ENCODE measurements at places on chromosomes 4 and X. TPM values are rescaled to one million over a fixed set of nuclear protein-coding genes. Genes with fewer than 3 reads are reported as not detected.
A peak's percentile ranks its signal among the peaks of the same experiment; 100 is the strongest.

The NMU gene
- not detected for total RNA-seq

GRCh38 chr4:95188701-95189370 lies 359.9 kb downstream of the UNC5C start:
- no peak for DNase-seq
- no peaks in the 10 kb centered on the region for H3K27me3 ChIP-seq
- H3K36me3 ChIP-seq, result no peaks in the 10 kb centered on the region
- H3K27ac ChIP-seq, result no peak overlapping the region
- H3K4me3 ChIP-seq, result no peak overlapping the region
- H3K4me1 ChIP-seq, result no peaks in the 10 kb centered on the region

- no peak overlapping the region for H3K4me3 ChIP-seq
- DNase-seq, result no peak
- no peaks in the 10 kb centered on the region for H3K27me3 ChIP-seq
- H3K4me1 ChIP-seq, result no peaks in the 10 kb centered on the region
Measured at GRCh38 chr4:160350944-160351343, 1248.1 kb downstream of the RAPGEF2 start.

The XIAP gene
- total RNA-seq, result 22.9 TPM

The FAM9A gene
- not detected for total RNA-seq

The CPLX1 gene
- 1.1 TPM for total RNA-seq

The ERAS gene
- total RNA-seq, result not detected

DNA sequence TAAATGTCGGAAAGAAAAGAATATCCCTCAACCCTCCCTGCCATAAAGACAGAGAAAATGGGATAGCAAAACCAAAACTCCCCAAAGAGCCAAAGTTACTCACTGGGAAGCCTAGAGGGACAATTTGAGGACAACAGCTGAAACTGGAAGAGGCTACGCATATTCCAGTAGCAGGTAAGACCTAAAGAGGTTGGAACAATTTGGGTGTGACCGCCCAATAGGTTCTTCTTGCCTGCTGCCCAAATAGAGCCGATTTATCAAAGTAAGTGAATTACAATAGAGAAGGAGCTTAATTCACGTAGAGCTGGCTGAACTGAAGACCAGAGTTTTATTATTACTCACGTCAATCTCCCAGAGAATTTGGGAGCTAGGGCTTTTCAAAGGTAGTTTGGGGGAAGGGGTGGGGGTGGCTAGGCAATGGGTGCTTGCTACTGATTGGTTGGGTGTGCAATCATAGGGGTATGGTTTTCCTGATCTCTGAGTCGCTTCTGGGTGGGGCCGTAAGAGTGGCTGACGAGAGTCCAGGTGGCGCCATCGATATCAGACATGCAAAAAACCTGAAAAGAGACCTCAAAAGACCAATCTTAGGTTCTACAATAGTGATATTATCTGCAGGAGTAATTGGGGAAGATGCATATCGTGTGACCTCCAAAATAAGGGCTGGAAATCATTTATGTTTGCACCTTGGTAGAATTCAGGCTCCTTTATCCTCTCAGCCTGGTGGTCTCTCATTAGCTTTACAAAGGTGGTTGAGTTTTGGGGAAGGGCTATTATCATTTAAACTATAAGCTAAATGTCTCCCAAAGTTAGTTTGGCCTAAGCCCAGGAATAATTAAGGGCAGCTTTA lies 39.0 kb upstream of the SLC7A3 start:
- H3K36me3 ChIP-seq, result no peaks in the 10 kb centered on the region
- no peak overlapping the region for H3K27ac ChIP-seq
- no peak for DNase-seq

The NUDT10 gene
- total RNA-seq, result not detected

DNA sequence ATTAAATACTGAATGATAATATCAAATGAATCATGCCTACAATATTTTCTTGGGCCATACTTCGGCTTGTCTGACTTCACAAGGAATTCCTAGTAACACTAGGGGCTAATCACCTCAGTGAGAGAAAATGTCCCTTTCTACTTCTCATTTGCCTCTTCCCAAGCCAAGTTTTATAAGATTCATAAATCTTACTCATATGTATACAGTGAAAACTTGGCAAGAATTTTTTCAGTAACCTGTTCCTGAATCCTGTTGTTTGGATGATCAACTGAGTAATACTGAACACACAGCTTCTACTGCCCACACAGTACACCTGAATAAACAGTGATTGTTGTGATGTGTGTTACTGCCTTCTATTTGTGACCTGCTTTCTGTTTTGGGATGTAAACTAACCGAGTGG lies 16.5 kb downstream of the TMPRSS11E start:
- no peak for DNase-seq
- no peaks in the 10 kb centered on the region for H3K4me1 ChIP-seq
- H3K36me3 ChIP-seq, result no peaks in the 10 kb centered on the region
- H3K27me3 ChIP-seq, result no peaks in the 10 kb centered on the region

DNA sequence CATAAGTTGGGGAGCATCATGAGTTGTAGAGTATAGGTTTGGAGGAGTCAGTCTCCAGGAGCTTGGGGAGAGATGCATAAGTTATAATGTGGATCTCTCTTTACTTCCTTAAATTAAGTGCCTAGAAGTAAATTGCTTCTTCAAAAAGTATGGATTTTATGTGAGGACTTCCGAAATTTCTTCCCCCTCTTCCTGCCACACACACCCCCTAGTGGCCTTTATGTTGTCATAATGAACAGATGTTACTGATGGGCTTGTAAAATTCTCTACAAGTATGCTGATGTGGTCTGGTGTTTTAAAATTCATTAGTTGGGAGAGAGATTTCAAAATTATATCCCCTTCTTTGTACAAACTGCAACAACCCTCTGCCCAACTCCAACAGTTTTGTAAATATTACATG lies 2.3 kb upstream of the METTL14 start:
- H3K4me1 ChIP-seq, result no peaks in the 10 kb centered on the region
- no peaks in the 10 kb centered on the region for H3K27me3 ChIP-seq
- H3K27ac ChIP-seq, result no peak overlapping the region
- peaks cover 2% of the 10 kb centered on the region for H3K36me3 ChIP-seq
- H3K4me3 ChIP-seq, result no peak overlapping the region

The FAM236B gene
- not detected for total RNA-seq

The TREX2 gene
- total RNA-seq, result 0.21 TPM

DNA sequence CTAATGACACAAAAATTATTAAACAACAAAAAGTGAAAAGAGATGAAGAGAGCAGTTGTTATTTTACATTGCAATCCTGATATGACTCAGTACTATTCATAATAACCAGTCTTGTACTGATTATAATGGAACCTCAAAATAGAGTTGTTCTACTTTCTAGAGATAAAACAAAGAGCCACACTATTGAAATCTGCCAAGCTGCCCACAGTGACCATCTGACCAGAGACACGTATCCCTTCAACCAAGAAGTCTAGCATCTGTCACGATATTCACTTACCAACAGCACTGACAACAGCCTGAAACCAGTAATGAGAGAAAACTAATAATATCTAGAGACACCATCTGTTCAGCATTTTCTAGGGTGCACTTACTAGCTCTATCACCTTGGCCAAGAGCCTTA lies 466.7 kb downstream of the NKX6-1 start:
- no peak for DNase-seq
- H3K36me3 ChIP-seq, result no peaks in the 10 kb centered on the region
- H3K27ac ChIP-seq, result no peak overlapping the region
- H3K27me3 ChIP-seq, result no peaks in the 10 kb centered on the region

The SHISA3 gene
- total RNA-seq, result 23.6 TPM

DNA sequence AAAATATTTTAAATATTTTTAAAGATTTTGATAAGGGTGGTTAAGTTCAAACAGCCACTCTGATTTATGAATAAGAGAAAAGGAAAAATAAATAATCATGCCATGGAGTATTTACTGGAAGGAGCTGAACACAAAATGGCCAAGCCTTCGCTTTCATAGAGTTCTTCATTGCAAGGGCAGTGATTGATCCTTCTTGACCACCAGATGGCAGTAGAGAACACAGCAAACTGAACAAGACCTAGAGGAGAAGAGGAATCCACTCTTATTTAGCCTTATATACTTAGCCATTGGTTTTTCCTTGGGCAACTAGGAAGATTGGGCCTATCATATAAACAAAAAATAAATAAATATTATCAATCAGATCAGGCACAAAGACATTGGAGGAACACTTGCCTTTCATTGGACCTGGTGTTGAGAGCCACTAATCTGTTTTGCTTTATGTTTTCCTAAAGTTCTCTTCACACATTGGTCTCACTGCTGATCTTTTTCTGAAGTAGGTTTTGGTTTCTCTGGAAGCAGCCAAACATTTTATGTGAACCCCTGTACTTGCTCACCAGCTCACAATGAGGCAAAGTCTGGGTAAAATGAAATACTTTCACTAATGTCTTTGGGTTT lies 58.1 kb upstream of the PARM1 start:
- peaks cover 18% of the 10 kb centered on the region for H3K4me1 ChIP-seq
- no peak for DNase-seq
- H3K27me3 ChIP-seq, result no peaks in the 10 kb centered on the region
- H3K4me3 ChIP-seq, result no peak overlapping the region
- no peaks in the 10 kb centered on the region for H3K36me3 ChIP-seq
- H3K27ac ChIP-seq, result peak overlapping the region; percentile 52

- no peak for DNase-seq
- H3K36me3 ChIP-seq, result no peaks in the 10 kb centered on the region
- H3K27me3 ChIP-seq, result no peaks in the 10 kb centered on the region
- no peak overlapping the region for H3K27ac ChIP-seq
- no peaks in the 10 kb centered on the region for H3K4me1 ChIP-seq
Measured at GRCh38 chr4:39067451-39067850, 5.4 kb downstream of the KLHL5 start.

GRCh38 chrX:44931441-44931973 lies 58.5 kb downstream of the KDM6A start:
- H3K27me3 ChIP-seq, result no peaks in the 10 kb centered on the region
- no peak overlapping the region for H3K27ac ChIP-seq
- H3K4me3 ChIP-seq, result no peak overlapping the region

The GPR34 gene
- total RNA-seq, result 1.5 TPM

The USP17L11 gene
- total RNA-seq, result not detected

DNA sequence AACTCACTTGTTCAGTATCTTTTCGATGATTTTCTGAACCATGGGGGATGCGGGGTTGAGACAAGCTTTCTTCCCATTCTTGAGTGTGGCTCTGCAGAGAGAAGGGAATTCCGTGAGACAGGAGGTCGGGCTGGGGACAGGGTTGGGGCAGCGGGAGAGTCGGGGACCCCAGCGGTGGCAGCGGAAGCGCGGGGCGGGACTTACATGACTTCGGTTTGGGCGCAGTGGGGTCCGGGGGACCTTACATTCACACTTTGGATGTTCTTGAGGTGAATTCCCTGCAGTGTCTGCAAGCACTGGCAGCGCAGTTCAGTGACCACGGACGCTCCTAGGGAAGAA lies 434 bp downstream of the CXCL3 start:
- H3K27ac ChIP-seq, result no peak overlapping the region
- H3K36me3 ChIP-seq, result no peaks in the 10 kb centered on the region
- no peak for DNase-seq
- H3K27me3 ChIP-seq, result no peaks in the 10 kb centered on the region

The CSAG3 gene
- not detected for total RNA-seq

The PSAPL1 gene
- total RNA-seq, result not detected

The XG gene
- 1.3 TPM for total RNA-seq

- H3K4me1 ChIP-seq, result peaks cover 7% of the 10 kb centered on the region
- H3K36me3 ChIP-seq, result no peaks in the 10 kb centered on the region
- peak overlapping the region; percentile 58 for H3K4me3 ChIP-seq
- no peak for DNase-seq
- no peak overlapping the region for H3K27ac ChIP-seq
Measured at GRCh38 chrX:1205681-1206611, 6.5 kb downstream of the CRLF2 start.

- no peak overlapping the region for H3K4me3 ChIP-seq
- H3K27me3 ChIP-seq, result no peaks in the 10 kb centered on the region
- no peaks in the 10 kb centered on the region for H3K4me1 ChIP-seq
- no peaks in the 10 kb centered on the region for H3K36me3 ChIP-seq
Measured at GRCh38 chr4:74742185-74742584, 52.1 kb downstream of the BTC start.

Data from ascending aorta (tissue), 2 donors.